ENCODE measurements at places on chromosomes 3 and 15.

DNA sequence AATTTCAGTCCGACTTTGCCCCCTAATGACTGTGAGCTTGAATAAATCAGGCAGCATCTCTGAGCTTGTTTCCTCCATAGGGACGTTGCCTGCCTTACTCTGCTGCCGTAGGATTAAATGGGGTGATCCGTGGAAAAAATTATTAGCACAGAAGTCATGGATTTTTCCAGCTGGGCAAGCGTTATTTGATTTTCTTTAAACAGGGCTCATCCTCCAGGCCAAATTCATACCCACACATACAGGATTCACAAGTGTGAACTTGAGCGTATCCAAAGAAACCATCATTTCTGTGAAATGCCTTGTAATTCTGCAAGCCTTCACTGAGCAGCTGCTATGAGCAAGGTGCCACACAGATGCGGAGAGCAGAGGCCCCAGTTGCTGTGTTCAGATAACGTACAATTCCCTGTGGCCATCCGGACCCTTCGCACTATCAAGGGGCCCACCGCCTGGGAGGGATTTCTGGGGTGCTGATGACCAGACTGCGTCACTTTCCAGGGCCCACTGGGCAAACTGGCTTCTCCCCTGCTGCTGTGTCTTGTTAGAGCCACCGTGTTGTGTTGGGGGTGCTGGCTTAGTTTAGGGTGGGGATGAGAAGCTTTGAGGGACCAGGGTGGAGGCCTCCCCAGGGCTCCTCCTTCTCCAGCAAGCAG, 61.4 kb downstream of the MGLL start:
- DNase-seq = no peak

GRCh38 chr3:113148284-113148683, 63.1 kb upstream of the BOC start:
- DNase-seq = no peak

GRCh38 chr3:190024912-190025311, 95.8 kb downstream of the P3H2 start:
- peak; percentile 20 for DNase-seq

DNA sequence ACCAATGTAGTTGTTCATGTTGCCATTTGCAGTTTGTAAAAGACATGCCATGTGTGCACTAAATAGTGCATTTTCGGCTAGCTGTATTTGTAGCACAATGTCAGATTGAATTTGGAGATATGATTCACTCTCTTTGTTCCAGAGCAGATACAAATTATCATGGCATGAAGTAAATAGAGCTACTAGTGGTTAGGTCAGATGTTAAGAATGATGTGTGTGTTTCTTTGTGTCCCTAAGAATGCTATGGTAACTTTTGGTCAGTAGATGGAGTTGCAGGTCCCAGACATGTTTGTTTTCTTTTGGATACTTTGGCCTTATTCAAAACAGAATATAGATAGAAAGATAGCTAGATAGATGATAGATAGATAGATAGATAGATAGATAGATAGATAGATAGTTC, 595.8 kb downstream of the NLGN1 start:
- DNase-seq = peak; percentile 88

- no peak for DNase-seq
Observed at GRCh38 chr3:49411535-49411967, 225 bp downstream of the RHOA start.

GRCh38 chr15:48006031-48006511, 114.7 kb upstream of the SLC24A5 start:
- DNase-seq = peak; percentile 97

DNA sequence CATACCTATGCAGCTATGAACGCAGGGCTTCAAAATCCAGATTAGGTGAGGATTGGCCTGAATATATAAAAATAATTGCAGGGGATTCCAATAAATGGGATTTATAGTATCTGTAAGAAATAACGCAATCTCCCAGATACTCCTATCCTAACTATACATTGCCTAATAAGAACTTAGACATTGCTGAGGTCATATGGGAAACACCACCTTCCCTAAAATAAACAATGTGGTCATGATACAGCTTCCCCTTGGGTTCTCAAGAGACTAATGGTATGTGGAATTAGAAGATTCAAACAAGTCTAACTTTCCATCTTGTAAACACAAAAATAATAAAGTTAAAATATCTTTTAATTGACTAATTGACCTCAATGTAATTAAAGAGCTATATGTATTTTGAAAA, 28.2 kb downstream of the UBE3A start:
- DNase-seq = no peak

DNA sequence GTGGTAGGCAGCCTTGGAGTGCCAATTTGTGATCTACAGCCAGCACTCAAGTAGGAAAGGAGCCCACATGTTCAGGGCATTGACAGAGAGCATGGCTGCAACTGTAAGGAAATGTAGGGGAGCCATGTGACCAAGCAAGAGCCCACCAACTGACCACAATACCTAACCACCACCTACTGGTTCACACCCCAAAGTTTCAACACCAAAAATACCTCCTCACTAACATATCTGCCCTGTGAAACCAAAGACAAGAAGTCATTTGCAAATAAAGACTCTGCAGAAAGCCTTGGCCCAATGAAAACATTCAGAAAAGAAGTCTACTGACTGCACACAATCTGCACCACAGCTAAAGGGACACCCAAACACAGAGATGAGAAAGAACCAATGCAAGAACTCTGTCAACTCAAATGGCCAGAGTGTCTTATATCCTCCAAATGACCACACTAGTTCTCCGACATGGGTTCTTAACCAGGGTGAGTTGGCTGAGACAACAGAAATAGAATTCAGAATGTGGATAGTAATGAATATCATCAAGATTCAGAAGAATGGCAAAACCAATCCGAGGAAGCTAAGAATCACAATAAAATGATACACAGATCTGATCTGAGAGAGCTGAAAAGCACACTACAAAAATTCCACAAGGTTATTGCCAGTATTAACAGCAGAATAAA, 40.6 kb downstream of the SLC9C1 start:
- DNase-seq = no peak

DNA sequence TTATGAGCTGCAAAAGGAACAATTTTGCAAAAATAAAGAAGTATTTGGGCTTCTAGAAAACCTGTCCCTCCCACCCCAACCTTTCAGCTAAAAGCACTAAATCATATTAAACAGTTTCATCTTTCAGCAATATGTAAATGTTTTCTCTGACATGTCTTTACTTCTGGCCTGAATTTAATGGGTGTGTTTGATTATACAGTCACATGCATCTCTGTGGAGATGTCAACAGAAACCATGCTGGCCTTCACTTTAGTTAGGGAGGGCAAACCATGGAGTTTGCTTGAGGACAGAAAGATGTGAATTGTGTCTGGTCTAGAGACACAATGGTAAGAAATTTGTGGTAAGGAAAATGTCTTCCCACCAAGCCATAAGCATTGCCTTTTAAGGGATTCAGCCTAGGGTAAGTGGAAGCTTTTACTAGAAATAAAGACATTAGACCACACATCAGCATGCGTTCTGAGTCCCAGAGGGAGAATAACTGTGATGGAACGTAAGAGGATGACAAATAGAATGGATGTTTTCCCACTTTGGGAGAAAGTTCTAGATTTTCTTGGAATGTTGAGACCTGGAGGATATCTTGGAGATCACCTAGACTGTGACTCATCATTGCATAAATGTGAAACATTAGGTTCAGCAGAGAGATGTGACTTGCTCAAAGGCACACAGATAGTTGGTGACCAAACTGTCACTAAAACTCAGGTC, 68.9 kb downstream of the ST8SIA2 start:
- DNase-seq = no peak

DNA sequence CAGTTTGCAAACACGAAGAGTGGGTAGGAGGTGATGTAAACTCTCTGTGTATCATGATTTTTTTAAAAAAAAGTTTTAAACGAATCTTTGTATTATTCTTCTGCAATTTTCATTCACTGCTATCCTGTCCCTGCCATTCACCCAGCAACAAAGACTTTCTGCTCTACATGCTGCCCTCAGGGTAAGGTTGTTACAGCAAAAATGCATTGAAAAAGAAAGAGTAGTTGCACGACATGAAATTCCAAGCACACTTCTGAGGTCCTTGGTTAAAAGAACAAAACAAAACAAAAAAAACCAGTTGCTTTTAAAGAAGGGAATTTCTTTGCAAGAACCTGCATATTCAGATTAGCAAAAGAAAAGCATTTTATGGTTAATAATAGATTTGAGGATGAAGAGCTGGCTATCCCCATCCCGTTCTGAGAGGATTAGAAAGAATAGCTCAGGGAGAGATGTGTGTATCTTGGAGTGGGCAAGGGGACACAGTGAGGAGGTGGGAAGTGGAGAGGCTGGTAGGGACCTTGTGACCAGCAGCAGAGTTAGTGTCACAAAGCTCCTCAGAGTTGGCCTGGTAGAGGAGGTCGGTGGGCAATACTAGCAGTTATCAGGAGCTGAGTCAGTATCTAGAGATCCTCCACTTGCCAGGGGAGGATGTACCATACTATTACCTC, 290.8 kb downstream of the NEK10 start:
- DNase-seq = peak; percentile 77

DNA sequence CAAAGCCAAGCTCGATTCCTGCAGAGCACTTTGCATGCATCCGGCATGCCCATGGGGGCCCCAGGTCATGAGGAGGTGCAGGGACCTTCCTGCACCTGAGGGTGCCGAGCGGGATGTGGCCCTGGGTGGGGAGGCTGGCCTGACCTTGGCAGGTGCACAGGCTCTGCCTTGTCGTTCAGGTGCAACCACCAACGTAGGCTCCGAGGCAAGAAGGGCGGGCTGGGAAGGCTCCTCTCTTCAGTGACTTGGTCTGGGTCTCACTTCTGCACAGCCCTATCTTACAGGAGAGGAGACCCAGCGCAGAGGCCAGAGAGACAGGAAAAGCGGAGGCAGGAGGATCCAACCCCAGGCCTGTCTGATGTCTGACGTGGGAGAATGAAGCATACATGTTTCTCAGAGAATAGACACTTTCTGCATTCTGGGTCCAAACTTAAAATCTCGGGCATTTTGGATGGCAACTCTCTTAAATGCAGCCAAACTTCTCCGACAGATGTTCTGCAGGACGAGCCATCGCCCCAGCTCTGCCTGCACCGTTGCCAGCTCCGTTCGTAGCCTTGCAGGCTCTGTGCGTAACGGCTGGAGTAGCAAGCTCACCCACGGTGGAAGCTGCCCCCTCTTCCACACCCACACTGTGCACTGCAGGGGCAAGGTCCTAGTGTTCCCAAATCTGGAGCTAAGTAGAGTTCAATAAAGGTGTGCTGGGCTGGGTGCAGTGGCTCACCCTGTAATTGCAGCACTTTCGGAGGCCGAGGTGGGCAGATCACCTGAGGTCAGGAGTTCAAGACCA, 60.8 kb upstream of the SNRPA1 start:
- no peak for DNase-seq

DNA sequence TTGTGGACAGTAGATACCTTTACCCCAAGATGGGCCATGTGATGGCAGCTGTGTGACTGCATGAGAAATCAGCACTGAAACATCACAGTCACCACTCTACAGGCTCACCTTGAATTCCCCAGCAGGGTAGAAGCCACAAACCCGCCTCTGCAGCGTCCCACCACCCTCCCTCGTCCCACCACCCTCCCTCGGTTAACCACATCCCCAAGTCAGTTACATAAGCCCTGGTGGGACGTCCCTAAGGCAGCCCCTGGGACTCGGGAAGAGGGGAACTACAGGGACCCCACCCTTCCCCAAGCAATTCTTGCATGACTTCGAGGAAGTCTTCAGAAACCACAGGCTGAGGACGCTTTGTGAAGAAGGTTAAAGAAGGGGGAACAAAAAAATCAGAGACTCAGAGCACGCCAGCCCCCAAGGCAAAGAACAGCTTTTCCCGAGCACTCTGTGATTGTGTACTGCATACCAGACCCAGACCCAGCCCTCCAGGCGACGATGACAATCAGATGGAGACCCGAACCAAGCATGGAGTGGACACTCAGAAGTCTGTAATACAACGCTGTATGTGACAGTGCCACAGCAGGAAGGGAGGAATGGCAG, 60.5 kb downstream of the SH3BP5 start:
- no peak for DNase-seq

DNA sequence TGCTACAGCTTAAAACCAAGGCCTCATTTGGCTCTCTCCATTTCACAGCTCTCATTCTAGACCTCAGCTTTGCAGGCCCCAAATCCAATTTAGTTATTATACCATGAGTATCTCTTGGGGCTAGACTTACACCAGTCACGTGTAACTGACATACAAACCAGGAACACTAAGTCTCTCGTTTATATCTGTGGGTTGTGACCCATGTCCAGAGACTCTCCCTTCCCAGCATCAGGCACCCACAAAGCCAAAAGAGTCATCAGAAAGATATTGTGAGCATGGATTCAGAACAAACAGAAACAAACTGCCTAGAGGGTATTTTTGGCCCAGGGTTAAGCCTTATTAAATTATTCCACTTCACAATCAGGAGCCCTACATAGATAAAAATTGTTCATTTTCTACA, 5.6 kb upstream of the CCDC13 start:
- no peak for DNase-seq

- DNase-seq = no peak
Observed at GRCh38 chr3:119582178-119582577, 2.9 kb downstream of the ADPRH start.
